RCC 7860 (cell line): ENCODE measurements at places on chromosomes 7 and 10.

GRCh38 chr7:124088590-124088989 is 55.7 kb upstream of the TMEM229A start:
- DNase-seq, result no peak

GRCh38 chr10:91521439-91521838 is 111.3 kb downstream of the HECTD2 start:
- no peak for DNase-seq

GRCh38 chr7:132322970-132323369 is 253.3 kb downstream of the PLXNA4 start:
- DNase-seq, result no peak

DNA sequence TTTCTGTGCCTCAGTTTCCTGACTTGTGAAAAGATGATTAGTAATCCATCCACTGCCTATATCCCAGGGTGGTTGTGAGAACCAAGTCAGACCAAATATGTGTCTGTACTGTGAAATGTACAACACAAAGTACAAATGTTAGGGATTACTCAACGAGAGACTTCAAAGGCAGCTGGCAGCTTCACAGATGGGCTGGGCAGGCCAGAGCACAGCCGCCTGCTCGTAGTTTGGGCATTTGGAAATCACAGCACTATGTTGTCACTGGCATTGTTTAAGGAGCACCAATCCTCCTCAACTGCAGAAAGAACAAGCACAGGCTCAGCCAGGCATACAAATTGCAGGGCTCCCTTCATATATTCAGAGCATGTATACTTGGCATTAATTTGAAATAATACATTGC is 64.5 kb upstream of the C10orf90 start:
- DNase-seq, result no peak

DNA sequence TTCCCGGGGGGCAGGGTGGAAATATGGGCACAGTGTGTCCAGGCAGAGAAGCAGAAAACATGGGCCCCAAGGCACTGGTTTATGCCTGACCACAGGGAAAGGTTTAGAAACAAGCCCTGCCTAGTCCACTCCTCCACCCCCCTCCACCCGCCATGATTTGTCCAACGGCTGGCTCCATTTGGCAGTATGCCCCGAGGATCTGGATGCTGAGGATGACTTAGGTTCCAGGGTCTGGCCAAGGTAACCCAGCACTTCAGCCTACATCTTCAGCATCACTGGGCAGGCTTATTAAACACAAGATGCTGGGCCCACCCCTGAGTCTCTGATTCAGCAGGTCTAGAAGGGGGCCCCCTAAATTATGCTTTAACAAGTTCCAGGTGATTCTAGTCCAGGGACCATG is 121.9 kb downstream of the RALA start:
- DNase-seq, result no peak

DNA sequence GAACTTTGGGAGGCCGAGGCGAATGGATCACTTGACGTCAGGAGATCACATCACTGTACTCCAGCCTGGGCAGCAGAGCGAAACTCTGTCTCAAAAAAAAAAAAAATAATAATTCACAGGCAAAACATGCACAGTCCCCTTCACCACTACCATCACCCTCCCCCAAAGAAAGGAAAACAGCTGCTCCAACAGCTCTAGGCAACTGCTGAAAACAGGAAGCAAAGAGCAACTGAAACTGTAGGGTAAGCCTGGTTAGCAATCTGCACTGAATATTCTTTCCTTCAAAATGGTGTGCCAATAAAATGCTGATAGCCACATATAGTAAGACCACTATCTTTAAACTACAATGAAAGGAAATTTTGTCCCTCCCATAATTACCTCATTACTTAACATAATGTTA is 11.8 kb downstream of the NT5C2 start:
- DNase-seq, result no peak

GRCh38 chr7:83415840-83416239 is 233.1 kb downstream of the SEMA3E start:
- DNase-seq, result no peak

GRCh38 chr10:71112138-71112785 is 100.1 kb upstream of the UNC5B start:
- DNase-seq, result no peak

DNA sequence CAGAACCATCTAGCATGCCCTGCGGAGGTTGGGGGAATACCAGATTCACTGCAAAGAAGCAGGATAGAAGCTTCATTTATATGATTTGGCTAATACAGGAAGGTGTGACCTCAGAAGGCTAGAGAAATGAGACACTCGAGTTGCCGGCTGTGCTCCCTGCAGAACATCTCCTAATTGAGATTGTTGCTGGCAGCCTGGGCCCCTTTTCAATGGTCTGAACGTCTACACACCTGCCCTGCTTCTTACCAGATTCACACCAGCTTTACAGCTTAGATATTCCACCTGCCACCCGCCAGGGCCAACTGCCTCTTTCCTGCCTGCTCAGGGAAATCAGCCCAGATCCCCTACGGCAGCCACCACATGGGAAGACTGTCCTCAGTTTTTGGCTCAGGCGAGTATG is 475.3 kb upstream of the AUTS2 start:
- no peak for DNase-seq

- DNase-seq, result no peak
Measured at GRCh38 chr7:461453-462172, 58.0 kb downstream of the PDGFA start.

DNA sequence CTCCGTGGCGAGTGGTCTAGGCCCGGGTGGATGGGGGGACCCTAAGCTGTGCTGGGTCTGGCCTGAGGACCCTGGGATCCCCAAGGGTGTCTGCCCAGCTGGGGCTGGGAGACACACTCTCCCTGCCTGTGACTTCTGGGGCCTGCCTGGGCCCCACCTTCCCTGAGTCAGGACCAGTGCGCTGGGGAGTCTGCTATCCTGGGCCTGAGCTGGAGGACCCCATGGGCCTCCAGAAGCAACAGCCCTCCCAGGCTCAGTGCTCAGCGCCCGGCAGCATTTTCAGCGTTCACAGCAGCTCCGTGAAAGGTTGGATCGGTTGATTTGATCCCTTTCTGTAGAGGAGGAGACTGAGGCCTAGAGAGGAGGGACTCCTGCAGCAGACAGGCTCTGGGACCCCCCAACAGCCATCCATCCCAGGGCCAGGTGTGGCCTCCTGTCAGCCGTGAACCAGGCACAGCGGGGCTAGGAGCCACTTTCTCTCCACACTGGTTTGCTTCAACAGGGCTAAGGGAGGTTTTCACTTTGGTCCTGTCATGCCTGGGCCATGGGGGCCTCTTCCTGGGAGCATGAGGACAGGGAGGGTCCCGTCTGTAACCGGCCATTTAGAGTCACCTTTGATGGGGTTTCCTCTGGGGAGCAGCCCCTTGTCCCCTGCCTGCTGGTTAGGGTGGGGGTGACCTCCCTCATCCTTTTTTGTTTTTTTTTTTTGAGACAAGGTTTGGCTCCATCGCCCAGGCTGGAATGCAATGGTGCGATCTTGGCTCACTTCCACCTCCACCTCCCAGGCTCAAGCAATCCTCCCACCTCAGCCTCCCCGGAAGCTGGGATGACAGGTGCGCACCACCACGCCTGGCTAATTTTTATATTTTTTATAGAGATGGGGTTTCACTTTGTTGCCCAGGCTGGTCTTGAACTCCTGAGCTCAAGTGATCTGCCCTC is 12.4 kb downstream of the FOXL3 start:
- no peak for DNase-seq

GRCh38 chr10:86330778-86331763 is 35.5 kb downstream of the GRID1 start:
- no peak for DNase-seq
